ENCODE measurements at places on chromosomes 5 and 9.

- no peak for DNase-seq
Measured at GRCh38 chr5:35214051-35214450, 16.2 kb downstream of the PRLR start.

DNA sequence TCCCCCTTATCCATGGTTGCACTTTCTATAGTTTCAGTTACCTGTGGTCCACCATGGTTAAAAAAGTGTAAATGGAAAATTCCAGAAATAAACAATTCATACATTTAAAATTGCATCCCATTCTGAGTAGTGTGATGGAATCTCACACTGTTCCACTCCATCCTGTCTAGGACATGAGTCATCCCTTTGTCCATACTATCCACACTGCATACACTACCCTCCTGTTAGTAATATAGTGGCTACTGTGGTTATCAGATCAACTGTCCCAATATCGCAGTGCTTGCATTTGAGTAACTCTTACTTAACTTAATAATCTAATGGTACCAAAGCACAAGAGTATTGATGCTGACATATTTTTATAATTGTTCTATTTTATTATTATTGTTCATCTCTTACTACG lies 100.7 kb downstream of the RAB3C start:
- no peak for DNase-seq

GRCh38 chr9:136765041-136765440 lies 723 bp upstream of the LCN15 start:
- no peak for DNase-seq

GRCh38 chr9:135045928-135046738 lies 41.3 kb upstream of the OLFM1 start:
- DNase-seq, result peak; percentile 3

GRCh38 chr9:38089387-38090165 lies 20.5 kb upstream of the SHB start:
- peak; percentile 11 for DNase-seq

DNA sequence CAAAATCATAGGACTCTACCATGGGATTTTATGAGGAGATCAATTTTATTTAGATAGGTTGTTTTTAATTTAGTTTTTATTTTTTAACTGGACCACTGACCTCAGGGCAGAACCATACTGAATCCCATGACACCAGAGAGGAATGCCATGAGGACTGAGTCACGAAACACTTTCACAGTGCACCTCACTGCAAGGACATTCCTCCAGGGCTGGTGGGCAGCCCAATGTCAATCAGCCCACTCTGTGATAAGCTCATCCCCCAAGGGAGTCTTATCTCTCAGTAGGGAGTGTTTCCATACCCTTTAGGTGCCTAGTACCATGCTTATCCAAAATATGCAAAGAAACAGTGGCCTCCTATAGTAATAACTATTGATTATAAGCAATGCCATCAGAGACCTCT lies 224.5 kb upstream of the CDH6 start:
- DNase-seq, result no peak

GRCh38 chr5:10577371-10578292 lies 13.8 kb downstream of the ANKRD33B start:
- DNase-seq, result no peak

DNA sequence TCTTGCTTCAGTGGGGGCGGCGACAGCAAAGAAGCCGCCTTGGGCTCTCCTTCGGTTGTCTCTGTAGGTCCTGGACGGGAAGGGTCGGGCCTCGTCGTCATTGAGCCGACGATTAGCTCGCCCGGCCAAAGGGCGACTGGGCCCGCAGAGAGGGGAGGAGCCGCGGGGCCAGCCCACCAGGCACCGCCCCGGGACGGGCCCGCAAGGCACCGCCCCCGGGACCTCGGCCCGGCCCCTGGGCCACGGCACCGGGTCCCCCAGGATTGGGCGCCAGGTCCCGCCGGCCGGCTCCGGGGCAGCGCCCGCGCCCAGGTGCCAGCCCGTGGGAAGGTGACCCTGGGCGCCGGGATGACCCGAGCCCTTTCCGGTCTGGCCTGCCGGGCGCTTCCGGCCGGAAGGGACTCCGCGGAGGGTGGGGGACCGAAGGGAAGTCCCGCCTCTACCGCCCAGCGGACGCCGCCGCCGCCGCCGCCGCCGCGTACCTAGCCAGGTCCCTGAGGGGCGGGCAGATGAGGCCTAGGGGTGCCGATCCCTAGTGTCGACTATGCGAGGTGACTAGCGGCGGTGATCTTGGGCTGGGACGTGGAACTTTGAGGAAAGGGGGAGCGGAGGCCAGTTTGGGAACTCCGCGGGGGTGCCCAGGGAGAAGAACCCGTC lies at the start of the genes GBA2 and RGP1:
TSS of gene GBA2 (minus strand) at position 371 of the 657 bp plus-strand sequence. CDS start 524 bp downstream, outside the sequence.
TSS of gene RGP1 (plus strand) at position 430 of the 657 bp plus-strand sequence. CDS start 469 bp downstream, outside the sequence.
- peak; percentile 53 for DNase-seq

DNA sequence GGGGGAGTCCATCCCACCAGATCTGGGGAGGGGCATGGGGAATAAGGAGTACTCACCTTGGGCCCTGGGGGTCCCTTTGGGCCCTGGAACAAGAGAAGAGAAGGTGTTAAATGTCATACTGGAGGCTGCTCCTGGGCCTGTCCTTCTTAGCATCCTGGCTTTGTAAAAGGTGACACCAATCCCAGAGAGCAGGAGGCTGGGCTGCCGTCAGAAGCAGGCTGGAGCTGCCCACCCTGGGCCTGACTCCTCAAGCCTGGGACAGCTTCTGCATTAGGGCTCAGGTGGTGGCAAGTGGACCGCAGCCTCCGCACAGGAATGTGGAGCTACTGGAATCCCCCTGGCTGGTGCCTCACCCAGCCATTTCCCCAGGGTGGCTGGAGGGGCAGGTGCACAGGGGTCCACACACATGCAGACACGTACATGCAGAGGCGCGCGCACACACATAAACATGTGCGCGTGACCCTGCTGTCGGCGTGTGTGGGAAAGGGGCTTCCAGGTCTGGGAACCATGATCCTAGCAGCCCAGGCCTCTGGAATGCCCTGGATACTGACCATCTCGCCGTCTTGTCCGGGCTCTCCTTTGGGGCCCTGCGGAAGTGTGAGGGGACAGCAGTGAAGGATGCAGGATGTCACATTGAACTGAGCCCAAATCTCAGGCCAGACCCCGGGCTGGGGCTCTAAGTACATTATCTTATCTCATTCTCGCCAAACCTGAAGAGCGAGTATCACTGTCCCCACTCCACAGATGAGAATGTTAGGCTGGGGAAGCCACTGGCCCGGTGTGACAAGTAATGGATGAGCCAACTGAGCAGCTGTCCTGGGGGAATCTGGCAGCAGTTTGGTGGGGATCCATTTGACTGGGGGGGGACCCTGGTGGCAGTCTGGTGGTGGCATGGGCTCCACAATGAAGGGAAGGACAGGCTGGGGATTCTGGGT lies 29.3 kb upstream of the PHYKPL start:
- DNase-seq, result no peak
